Activated T-helper 17 cell treated with anti-CD3 and anti-CD28 coated beads, Interleukin-2, amount 50 U/mL, for 72 hours (primary cell): ENCODE measurements at places on chromosomes 2 and 18.

- H3K4me3 ChIP-seq = peak overlapping the region; percentile 87
- H3K27me3 ChIP-seq = no peaks in the 10 kb centered on the region
- H3K36me3 ChIP-seq = peaks cover 12% of the 10 kb centered on the region
Observed at GRCh38 chr2:96158554-96158940, 13.3 kb upstream of the DUSP2 start.

GRCh38 chr2:216905649-216906329 is 45.9 kb upstream of the TNP1 start:
- peaks cover 6% of the 10 kb centered on the region for H3K27me3 ChIP-seq
- no peaks in the 10 kb centered on the region for H3K4me1 ChIP-seq
- no peak for ATAC-seq
- no peak overlapping the region for H3K4me3 ChIP-seq
- no peaks in the 10 kb centered on the region for H3K36me3 ChIP-seq
- H3K27ac ChIP-seq = no peak overlapping the region

- no peaks in the 10 kb centered on the region for H3K27me3 ChIP-seq
- no peaks in the 10 kb centered on the region for H3K36me3 ChIP-seq
- ATAC-seq = peak; percentile 61
- peak overlapping the region; percentile 87 for H3K27ac ChIP-seq
Observed at GRCh38 chr2:144456680-144457079, 63.2 kb downstream of the ZEB2 start.

DNA sequence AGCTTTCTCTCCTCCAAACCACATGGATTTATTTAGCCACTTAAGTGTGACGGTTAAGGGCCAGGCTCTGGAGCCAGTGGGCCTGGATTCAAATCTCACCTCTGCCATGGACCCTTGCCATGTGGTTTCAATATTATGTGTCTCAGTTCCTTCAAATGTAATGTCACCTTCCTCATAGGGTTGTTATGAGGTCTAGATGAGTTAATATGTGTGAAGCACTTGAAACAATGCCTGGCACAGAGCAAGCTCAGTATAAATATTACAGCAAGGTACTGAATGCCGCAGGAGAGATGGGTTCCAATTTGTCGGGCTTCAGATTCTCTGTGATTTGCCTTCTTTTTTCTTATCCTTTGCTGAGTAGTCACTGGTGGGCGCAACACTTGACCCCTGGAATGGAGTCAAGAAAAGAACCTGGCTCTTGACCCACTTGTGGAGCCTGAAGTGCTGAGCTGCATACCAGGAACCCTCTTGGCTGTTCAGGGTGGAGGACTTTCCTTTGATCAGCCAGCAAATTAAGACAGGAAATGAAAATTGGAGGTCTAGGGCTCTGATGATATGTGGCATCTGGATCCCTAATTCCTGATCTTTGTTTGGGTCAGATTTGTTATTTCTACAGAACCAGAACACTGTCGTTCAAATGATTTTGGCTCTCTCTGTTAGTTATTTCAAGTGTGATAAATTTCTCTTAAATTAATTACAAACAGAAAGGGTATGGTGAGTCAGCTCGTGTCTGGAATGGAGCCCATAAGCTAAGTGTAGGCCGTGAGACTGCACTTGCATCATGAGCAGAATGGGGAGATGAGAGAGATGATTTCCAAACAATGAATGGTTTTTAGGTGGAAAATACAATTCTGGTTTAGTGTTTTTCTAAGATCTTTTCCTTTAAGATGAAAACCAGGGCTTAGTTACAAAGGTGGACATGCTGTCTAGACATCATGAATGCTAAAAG is 293.0 kb downstream of the KCNS3 start:
- H3K4me3 ChIP-seq = no peak overlapping the region
- no peak overlapping the region for H3K27ac ChIP-seq
- ATAC-seq = no peak
- no peaks in the 10 kb centered on the region for H3K36me3 ChIP-seq
- no peaks in the 10 kb centered on the region for H3K4me1 ChIP-seq

- peak overlapping the region; percentile 85 for H3K4me3 ChIP-seq
- H3K36me3 ChIP-seq = peaks cover 93% of the 10 kb centered on the region
- H3K27ac ChIP-seq = peak overlapping the region; percentile 83
- no peaks in the 10 kb centered on the region for H3K27me3 ChIP-seq
- H3K4me1 ChIP-seq = peaks cover 54% of the 10 kb centered on the region
Observed at GRCh38 chr2:106159866-106160785, 34.0 kb downstream of the UXS1 start.

- no peak overlapping the region for H3K4me3 ChIP-seq
- no peaks in the 10 kb centered on the region for H3K36me3 ChIP-seq
- H3K27ac ChIP-seq = no peak overlapping the region
Observed at GRCh38 chr2:120612931-120613330, 122.7 kb upstream of the GLI2 start.

- H3K4me1 ChIP-seq = no peaks in the 10 kb centered on the region
- H3K36me3 ChIP-seq = peaks cover 93% of the 10 kb centered on the region
- H3K4me3 ChIP-seq = no peak overlapping the region
- no peak overlapping the region for H3K27ac ChIP-seq
Observed at GRCh38 chr18:79737426-79737825, 57.8 kb downstream of the CTDP1 start.

DNA sequence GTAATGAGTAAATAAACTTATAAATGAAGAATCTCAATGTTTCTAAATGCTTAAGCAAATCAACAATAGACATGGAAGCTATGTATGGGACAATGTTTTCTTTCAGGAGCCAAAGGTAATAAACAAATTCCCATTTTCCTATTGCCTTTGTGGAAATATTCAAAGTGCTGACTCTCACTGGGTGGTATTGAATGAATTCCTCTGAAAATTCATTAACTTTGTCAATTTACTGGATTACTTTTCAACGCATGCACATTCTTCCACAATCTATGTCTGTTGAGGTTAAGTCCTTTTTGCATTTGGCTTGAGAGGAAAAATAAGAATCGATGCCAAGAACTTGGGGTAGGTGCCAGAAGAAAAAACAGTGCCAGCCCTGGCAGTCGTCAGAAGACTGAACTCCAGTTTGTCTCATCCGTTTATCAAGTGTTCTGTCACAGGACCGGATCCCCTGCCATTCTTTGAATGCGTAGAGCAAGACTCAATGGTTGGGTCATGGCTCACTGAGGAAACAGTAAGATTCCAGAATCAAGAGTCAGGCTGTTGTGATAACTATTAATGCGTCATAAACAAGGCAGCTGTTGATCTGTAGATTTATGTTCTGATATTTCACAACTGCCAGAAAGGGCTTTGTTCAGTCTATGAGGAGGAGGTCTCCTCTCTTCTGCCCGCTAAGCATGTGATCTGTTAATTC is 133.3 kb downstream of the GFPT1 start:
- peaks cover 32% of the 10 kb centered on the region for H3K27me3 ChIP-seq
- no peaks in the 10 kb centered on the region for H3K36me3 ChIP-seq
- ATAC-seq = no peak
- H3K27ac ChIP-seq = no peak overlapping the region
- H3K4me1 ChIP-seq = no peaks in the 10 kb centered on the region

DNA sequence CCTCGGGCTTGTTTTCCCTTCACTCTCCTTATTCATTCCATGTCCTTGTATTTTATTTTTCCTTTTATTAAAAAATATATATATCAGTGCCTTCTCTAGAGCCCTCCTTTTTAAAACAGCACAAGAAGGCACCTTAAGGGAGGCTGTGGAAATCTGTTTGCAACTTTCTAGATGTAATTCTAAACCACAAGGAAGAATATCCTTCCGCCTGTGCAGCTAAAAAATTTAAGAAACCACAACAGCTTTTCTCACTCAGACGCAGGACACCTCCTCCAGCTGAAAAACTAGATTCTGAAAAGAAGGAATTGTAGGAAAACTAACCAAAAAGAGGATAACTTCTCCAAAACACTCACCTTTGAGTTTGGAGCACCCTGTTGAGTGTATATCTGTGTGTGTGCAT is 142.2 kb downstream of the BCL11A start:
- H3K36me3 ChIP-seq = no peaks in the 10 kb centered on the region
- no peak overlapping the region for H3K27ac ChIP-seq
